ENCODE measurements at places on chromosomes 2 and 18.

DNA sequence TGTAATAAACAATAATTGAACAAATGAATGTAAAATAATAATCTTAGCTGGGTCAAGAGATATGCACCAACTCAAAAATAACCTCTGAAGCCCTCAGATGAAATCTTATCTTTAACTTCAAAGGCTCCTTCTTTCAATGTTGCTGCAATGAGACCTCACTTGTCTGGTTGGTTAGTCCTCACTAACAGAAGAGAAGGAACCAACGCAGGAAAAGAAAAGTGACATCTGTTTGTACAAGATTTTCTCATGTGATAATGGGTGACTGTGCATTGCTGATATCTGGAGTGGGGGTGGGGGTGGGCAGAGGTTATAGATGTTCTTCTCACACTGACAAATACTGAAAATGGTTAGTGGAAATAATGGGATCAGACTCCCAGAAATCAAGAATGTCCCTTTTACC, 2.6 kb downstream of the SCN7A start:
- no peaks in the 10 kb centered on the region for H3K27me3 ChIP-seq
- no peak overlapping the region for H3K27ac ChIP-seq
- H3K36me3 ChIP-seq = no peaks in the 10 kb centered on the region
- no peak for DNase-seq

- no peaks in the 10 kb centered on the region for H3K27me3 ChIP-seq
- no peak overlapping the region for H3K4me3 ChIP-seq
- H3K4me1 ChIP-seq = no peaks in the 10 kb centered on the region
- DNase-seq = no peak
- no peaks in the 10 kb centered on the region for H3K36me3 ChIP-seq
Measured at GRCh38 chr18:27164905-27165304, 20.2 kb downstream of the CHST9 start.

DNA sequence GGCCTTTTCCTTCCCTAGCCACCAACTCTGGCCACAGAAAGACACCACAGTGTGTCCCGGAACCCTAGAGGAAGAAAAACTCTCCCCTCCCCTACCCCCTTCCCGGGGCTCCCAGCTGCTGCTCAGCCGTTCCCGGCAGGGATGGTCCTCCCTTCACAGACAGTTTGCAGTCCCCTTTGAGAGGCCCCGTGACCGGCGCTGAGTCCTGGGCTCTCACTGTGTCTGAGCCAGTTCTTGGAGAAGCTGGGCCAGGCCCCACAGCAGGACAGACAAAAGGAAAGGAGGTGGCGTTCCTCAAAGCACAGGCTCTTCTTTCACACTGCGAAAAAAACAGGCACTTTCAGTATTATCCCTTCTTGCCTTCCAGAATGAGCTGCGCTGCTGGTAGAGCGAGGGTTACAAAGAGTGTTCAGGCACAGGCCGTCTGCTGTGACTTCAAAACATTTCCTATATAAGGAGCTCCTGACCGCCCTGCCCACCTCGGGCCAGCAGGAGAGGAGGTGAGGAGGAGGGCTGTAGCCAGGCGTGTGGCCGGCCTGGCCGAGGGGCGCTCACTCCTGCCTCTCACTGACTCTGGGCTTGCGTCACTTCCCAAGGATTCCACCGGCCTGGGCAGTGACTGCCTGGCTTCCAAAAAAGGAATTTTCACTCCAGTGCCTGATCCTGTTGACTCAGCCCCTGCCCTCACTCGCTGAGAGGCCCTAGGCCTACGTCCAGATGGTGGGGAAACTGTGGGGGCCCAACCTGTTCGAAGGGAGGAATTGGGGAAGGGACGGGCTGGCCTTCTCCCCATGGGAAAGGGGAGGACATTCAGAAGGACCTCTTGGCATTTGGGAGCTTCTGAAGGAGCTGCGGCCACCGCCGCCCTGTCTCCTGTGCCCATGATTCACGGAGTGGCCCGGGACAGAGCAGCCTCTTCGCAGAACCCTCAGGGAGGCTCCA, 24.9 kb downstream of the CIDEA start:
- peaks cover 1% of the 10 kb centered on the region for H3K27me3 ChIP-seq
- no peak for DNase-seq
- no peaks in the 10 kb centered on the region for H3K4me1 ChIP-seq
- peak overlapping the region; percentile 26 for H3K4me3 ChIP-seq
- no peaks in the 10 kb centered on the region for H3K36me3 ChIP-seq

DNA sequence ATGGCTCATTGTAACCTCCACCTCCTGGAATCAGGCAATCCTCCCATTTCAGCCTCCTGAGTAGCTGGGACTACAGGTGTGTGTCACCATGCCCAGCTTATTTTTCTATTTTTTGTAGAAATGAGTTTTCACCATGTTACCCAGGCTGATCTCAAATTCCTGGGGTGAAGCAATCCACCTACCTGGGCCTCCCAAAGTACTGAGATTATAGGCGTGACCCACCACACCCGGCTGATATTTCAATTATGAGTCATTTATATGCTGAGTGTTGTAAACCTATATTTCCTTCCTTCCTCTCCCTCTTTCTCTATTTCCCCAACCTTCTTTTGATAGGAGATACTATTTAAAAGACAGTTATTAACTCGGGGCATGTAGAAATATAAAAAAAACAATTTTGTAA, 469.6 kb upstream of the ID2 start:
- H3K4me1 ChIP-seq = no peaks in the 10 kb centered on the region
- DNase-seq = no peak
- H3K27ac ChIP-seq = no peak overlapping the region
- no peak overlapping the region for H3K4me3 ChIP-seq

DNA sequence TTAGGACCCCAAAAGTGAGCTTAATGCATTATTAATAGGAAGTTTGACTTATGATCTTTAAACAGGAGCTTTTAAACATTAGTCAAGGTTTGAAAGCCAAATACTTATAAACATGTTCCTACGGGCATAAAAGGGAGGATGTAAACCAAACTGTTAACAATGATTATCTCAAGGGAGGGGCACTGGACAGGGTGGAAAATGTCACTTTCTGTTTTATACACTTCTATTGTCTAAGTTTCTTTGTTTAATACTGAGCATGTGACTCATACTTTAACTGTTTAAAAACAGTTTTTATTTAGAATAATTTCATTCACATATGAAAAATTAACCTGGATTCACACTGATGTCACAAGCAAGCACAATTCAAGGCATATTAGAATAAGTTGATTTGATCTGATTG, 18.3 kb upstream of the ITGA6 start:
- H3K4me3 ChIP-seq = no peak overlapping the region
- no peaks in the 10 kb centered on the region for H3K4me1 ChIP-seq
- H3K36me3 ChIP-seq = no peaks in the 10 kb centered on the region
- no peaks in the 10 kb centered on the region for H3K27me3 ChIP-seq
- no peak for DNase-seq
